RPMI7951 (cell line): ENCODE measurements at places on chromosomes 13 and 19. TPM values are rescaled to one million over a fixed set of nuclear protein-coding genes. Genes with fewer than 3 reads are reported as not detected.

The KCTD4 gene
- total RNA-seq, result 0.10 and 0.36 TPM in 2 replicates

The CGB7 gene
- 0.10 and 0.72 TPM in 2 replicates for total RNA-seq

The ZNF471 gene
- 1.1 and 1.3 TPM in 2 replicates for total RNA-seq

The SKA3 gene
- 29.7 and 40.3 TPM in 2 replicates for total RNA-seq

The CNN2 gene
- total RNA-seq, result 179 and 199 TPM in 2 replicates

The DMAC2 gene
- total RNA-seq, result 66.4 and 66.9 TPM in 2 replicates

The ZNF565 gene
- total RNA-seq, result 2.6 and 3.6 TPM in 2 replicates

The ZNF83 gene
- total RNA-seq, result 32.5 and 43.1 TPM in 2 replicates

The C19orf73 gene
- 4.4 and 5.3 TPM in 2 replicates for total RNA-seq

The LHB gene
- total RNA-seq, result 0.68 TPM in 1 of 2 replicates, not detected in the other
